ENCODE measurements at places on chromosomes 12 and 14.

DNA sequence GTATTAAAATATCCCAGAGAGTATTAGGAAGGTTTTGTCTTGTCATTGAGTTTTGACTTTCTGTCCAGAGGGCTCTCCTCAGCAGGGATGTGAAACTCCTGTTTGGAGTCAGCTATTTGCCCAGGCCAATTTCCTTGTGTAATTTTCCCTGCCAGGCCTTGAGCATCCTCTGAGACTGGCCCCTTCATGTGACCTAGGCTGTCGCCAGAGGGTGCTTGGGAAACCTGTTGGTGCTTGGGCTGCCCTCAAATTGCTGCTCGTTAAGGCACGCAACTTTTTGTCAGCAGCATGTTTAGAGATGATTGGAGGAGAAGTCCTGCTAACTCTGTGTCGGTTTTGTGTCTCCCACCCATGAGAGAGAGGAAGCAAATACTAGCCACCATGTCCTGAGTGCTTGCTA lies 39.1 kb downstream of the IQSEC3 start:
- DNase-seq: no peak

DNA sequence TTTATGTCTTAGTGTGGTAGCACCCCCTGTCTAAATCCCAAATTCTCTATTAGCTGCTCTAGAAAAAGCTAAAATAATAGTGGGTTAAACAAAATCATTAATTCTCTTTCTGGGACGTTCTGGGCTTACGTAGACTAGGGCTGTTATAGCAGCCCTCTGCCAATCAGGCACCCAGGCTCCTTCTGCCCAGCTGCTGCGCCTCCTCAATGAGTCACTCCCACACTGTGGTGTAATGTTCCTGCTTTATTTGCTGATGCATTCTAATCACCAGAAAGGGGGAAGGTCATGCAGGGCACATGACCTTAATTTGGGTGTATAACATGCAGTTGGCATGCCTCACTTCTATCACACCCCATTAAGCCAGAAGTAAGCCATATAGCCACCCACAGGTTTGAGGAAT lies 294.5 kb downstream of the GALC start:
- DNase-seq: no peak

DNA sequence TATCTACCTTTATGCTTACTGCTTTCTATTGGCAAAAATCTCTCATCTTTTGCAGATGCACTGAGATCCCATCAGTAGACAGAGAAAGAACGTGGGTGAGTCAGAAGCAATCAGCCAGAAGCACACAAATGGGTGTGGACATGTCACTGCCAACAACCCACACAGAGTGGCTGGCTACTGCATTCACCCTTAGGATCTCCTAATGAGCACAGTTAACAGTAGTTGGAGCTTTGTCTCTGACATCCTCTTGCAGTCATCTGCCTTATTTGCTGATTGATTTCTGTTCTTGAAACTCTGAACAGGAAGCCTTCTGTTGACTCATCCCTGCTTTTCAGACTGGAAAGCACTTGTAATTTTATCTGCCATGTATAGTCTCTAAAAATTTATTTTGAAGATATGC lies 117.2 kb downstream of the RGS6 start:
- DNase-seq: no peak

DNA sequence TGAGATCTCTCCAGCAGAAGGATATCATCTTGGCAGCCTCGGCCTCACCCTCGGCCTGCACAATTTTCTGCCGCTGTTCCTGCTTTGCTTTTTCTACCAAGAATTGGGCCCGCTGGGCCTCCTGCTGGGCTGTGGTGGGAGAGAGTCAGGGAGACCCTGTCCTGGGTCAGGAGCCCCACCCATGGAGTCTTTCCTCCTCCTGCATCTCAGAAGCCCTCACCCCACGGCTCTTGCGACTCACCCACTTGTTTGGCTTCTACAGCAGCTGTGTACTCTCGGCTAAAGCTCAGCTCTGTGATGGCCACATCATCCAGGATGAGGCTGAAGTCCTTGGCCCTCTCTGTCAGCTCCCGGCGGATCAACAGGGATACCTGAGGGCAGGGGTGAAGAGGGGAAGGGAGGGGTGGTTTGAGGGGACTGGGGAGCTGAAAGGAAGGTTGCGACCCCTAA lies 2.8 kb downstream of the PHB2 start:
- DNase-seq: no peak

DNA sequence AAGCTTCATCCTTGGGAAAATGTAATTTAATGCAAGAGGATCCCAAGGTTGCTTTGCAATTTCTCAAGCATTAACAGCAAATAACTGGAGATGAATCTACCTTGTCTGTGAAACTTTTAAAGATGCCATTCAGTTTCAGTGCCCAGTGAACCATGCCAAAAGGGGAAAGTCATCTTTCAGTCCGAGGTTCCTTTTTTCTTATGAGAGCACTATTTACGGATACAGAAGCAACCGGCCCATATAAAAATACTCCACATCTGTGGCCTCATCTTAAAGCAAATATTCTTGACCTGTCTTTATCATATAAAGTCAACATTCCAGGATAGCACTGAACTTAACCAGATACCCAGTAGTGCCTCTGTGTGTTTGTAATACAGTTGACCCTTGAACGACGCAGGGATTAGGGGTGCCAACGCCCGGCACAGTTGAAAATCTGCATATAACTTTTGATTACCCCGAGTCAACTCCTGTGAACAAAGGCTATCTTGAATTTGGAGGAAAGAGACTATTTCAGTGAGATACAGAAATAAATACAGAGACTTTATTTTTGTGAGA lies 209.4 kb downstream of the PCNX1 start:
- DNase-seq: no peak

DNA sequence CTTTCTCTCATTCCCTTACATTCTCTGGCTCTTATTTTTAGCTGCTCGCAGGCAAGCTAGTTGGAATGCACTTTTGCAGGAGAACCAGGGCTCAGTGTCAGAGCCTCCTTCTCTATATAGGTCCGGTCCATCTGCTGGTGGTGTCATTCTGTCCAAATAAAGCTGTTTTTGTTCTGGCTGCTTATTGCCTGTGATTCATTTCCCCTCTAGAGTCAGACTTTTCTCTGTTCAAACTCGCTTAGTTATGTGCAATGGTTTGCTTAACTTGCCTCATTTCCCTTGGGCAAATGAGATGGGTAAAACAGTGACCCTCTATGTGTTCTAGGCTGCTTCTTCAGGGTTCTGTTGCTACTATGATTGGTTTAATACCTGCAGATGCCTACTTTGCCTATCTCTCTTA lies 2.9 kb downstream of the SMARCD1 start:
- no peak for DNase-seq

Data from NCI-H1048 (cell line).